ENCODE measurements at places on chromosomes 2 and 18.
A peak's percentile ranks its signal among the peaks of the same experiment; 100 is the strongest.

GRCh38 chr2:137959166-137959565, 5.1 kb upstream of the HNMT start:
- no peak for DNase-seq

DNA sequence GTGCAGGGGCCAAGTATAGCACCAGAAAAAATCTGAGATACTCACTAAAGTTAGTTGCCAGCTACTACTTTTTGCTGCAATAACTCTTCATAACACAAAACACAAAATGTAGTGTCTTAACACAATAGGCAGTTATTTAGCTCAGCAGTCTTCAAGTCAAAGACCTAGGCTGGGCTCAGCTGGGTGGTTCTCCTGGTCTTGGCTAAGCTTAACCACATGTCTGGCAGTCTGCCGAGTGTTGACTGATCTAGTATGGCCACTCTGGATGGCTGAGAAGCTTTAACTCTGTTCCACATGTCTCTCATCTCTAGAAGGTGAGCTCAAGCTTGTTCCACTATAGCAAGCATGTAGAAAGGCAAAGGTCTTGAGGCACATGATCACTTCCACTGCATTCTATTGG, 451.6 kb downstream of the SOX11 start:
- DNase-seq: no peak

- no peak for DNase-seq
These were observed 249.4 kb downstream of the GRB14 start for GRCh38 chr2:164371916-164372315.

- no peak for DNase-seq
These were observed 198.2 kb upstream of the DTNA start for GRCh38 chr18:34511879-34512278.

GRCh38 chr18:7202169-7202568, 28.7 kb upstream of the LRRC30 start:
- no peak for DNase-seq

- no peak for DNase-seq
These were observed 29.5 kb downstream of the INPP4A start for GRCh38 chr2:98473995-98474780.

DNA sequence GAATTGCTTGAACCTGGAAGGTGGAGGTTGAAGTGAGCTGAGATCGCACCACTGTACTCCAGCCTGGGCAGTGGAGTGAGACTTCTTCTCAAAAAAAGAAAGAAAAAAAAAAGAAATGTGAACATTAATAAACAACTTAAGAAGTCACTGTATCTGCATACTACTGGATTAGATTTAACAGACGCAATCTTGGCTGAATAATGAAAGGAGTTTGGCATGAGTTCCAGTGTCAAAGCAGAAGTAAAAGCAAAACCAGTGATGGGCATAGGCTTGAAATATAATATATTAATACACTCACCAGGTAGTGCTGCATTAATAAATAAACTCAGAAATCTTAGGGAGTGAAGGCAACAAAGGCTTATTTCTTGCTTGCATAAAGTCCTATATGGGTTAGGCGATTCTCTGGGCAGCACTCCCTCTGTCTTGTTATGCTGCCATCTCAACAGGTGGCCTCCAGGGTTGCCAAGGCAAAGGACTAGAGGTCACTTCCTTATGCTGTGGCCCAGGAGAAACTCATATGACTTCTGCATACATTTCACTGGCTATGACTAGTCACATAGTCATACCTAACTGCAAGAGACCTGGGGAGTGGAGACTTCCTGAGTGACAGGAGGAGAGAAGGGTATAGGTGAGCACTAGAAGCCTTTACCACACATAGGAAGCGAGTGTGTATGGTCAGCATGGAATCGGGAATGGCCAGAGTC, 296.2 kb upstream of the SPRED2 start:
- no peak for DNase-seq

DNA sequence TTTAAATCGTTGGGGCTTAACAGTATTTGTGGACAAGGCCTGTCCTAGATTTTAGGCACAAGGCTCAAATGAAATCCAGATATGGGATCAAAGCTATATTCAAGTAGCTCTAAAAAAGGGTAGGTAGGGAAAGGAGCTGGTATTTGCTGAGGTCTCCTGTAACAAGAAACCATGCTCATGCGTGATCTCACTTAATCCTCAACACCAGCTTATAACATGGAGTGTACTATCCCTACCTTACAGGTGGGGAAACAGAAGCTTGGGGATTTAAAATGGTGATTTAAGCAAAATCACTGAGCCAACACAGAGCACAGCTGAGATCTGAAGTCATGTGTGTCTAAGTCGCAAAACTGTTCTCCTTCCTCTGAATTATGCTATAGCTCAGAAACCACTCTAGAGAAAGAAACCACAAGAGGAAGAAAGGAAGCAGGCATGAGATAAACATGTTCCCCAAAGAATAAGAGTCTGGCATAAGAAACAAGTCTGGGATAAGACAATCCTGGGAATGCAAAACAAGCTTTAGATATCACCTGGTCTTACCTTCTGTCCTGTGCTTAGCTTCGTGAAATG, 43.1 kb downstream of the CYRIA start:
- DNase-seq: no peak

GRCh38 chr2:58756336-58756735, 515.2 kb upstream of the FANCL start:
- no peak for DNase-seq

DNA sequence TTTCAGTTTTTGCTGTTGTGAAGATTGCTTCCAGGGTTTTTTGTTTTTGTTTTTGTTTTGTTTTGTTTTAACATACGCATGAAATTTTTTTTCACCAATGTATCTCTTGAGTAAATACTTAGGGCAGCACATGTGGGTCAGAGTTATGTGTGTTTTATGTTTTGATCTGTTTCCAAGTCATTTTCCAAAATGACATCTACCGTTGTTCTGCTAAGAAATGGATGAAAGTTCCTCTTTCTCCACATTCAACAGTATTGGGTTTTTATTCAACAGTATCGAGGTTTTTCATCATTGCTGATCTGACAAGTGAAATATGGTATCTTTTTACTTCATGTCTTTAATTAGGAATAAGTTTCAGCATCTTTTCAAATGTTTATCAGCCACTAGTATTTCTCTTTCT, 16.7 kb downstream of the RNF144A start:
- DNase-seq: no peak

DNA sequence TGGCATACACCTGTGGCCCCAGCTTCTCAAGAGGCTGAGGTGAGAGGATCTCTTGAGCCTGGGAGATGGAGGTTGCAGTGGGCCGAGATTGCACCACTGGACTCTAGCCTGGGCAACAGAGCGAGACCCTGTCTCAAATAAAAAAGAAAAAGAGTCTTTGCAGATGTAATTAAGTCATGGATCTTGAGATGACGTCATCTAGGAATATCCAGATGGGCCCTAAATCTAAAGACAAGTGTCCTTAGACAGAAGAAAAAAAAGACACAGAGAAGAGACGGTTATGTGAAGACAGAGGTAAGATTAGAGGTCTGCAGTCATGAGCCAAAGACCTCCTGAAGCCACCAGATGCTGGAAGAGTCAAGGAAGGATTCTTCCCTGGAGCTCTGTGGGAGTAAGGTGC, 74.3 kb downstream of the RHOB start:
- DNase-seq: no peak

DNA sequence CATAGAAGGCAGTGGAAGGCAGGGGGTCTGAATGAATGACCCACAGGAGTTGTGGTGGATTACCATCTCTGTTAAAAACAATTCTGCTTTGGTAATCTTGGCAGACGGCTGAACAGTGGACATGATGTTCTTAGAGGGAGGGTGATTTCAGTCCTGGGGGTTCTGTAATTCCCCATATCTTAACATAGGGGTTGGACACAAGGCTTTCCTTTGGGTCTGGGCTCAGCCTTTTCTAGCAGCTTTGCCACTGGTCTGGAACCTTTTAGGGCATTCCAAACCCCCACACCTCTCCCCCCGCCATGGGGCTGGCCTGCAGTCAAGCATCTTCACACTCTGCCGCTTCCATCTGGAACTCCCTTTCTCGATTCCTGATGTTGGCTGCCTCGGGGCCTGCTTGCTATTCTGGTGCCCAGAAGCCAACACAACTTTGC, 50.3 kb downstream of the RPL37A start:
- peak; percentile 45 for DNase-seq

DNA sequence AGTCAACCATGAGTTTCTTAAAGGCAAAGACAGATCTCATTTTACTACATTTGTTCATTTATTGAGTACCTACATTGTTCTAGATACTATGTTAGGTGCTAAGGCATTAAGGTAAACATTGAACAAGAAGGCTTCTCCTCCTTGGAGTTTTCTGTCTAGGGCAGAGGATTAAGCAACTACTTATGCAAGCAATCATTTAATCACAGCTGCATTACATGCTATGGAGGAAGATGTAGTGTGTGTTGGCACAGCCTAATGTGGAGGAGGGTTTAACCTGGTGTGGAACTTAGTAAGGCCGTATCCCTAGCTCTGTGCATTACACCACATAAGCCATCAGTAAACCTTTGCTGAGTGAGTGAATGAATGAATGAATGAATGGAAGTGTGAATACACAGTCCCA, 106.5 kb upstream of the MAP3K20 start:
- no peak for DNase-seq

DNA sequence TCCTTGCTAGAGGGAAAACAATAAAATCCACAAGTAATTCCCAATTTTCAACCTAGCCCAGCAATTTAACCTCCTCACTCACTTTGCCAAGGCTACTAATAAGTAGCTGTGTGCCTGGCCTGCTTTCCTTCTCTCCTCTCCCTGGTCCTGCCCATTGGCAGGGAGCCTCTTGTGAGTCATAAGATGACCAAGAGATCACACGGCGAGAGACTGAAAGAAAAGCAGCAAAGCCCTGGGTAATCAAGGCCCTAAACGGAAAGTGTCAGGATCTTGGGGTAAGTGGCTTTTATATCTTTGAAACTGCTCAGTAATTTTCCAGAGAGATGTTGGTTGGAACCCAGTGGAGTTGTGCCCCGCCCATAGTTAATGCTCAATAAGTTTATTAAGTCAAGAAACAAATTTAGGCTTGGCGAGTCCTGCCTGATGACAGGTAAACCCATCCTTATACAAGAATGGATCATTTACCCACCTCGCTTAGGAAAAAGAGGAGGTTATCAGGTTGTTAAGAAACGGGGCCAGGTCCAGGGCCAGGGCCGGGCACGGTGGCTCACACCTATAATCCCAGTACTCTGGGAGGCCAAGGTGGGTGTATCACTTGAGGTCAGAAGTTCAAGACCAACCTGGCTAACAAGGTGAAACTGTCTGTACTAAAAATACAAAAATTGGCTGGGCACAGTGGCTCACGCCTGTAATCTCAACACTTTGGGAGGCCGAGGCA, 10.0 kb upstream of the ADAM17 start:
- DNase-seq: peak; percentile 64

Measured in Ammon's horn (tissue), 1 donor.